ENCODE measurements at places on chromosomes 3 and 15. TPM values are rescaled to one million over a fixed set of nuclear protein-coding genes. Genes with fewer than 3 reads are reported as not detected.
A peak's percentile ranks its signal among the peaks of the same experiment; 100 is the strongest.

DNA sequence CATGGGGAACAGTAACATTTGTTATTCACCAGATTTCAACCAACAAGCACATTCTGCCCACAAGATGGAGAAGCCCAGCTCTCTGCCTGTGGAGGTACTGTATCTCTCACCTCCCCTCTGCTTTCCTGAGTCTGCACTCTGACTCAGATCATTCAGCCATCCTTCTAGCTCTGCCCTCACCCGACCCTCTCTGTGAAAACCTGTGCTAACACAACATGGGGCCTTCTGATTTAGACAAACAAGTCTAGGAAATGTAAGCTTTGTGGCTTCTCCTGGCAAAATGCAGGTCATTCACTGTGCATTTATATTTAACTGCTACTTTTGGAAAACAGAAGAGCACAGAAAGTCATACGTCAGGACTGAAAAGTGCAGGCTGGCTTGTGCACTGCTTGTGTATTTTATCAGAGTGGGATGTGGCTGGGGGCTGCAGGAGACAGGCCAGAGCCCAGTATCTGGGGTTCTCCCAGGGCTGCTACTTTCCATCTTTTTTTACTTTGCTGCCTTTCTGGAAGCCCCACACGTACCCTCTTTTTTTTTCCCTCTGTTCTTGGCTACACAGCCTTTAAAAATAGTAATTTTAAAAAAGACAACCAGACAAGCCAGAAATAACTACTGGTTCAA lies 50.8 kb downstream of the SUSD5 start:
- no peaks in the 10 kb centered on the region for H3K36me3 ChIP-seq
- no peak overlapping the region for H3K27ac ChIP-seq
- H3K4me3 ChIP-seq: no peak overlapping the region

DNA sequence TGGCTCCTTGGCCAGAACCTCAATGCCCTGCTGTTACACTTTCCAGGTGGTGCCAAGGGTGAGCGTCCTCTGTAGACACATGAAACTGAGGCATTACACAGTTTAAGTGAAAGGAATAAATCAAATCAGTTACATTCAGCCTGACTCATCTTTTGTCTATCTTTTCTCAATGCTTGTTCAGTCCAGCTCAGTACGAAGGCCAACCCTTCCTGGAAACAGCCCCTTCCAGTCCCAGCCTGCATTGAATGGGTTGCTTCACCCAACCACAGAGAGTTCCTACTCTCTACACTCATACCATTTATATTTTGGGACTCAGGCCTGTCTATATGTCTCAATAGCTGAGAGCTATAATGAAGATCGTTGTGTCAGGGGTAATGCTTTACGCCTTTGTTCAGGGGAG lies 363.6 kb downstream of the RORA start:
- H3K36me3 ChIP-seq: no peaks in the 10 kb centered on the region
- no peak overlapping the region for H3K27ac ChIP-seq
- H3K4me1 ChIP-seq: no peaks in the 10 kb centered on the region

GRCh38 chr3:50297896-50298725 lies 1.1 kb downstream of the HYAL3 start:
- no peaks in the 10 kb centered on the region for H3K36me3 ChIP-seq
- peak overlapping the region; percentile 99 for H3K4me3 ChIP-seq
- no peaks in the 10 kb centered on the region for H3K4me1 ChIP-seq

GRCh38 chr3:122719273-122719921 lies 38.8 kb downstream of the PARP14 start:
- no peaks in the 10 kb centered on the region for H3K27me3 ChIP-seq
- H3K4me3 ChIP-seq: no peak overlapping the region
- DNase-seq: no peak
- peaks cover 29% of the 10 kb centered on the region for H3K36me3 ChIP-seq

The ILDR1 gene
- total RNA-seq: 0.68 TPM

GRCh38 chr15:58307313-58307961 lies 124.4 kb upstream of the LIPC start:
- DNase-seq: no peak
- H3K27me3 ChIP-seq: no peaks in the 10 kb centered on the region
- no peaks in the 10 kb centered on the region for H3K36me3 ChIP-seq

DNA sequence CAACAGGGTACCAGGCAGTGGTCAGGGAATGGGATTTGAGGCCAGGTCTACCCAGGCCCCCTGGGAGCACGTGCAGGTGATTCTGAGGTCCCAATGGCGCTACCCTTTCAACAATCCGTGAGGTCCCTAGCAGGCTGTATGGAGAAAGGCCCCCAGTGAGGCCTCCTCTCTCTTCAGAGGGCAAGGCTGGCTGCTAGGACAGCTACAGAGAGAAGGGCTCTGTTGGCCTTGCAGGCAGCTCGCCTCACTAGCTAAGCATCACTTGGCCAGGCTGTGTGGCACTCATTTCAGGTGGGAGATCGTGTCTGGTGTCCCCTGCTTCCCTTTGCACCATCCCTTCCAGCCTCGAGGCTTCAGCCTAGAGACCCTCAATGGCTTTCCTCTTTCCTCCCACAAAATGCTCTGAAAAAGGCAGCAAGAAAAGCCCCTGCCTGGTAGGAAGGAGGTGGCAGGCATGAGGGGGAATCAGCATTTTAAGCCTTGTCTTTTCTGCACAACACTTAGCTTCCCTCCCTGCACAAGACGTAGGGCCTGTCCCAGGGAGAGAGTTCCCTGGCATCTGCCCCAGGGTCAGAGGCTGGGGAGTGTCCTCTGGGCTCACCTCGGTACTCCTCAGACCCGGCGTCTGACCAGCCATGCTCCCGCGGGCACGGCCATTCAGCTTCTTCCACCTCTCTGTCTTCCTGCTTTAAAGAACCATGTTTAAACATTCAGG lies 111.8 kb downstream of the ASB7 start:
- no peaks in the 10 kb centered on the region for H3K27me3 ChIP-seq
- H3K4me1 ChIP-seq: no peaks in the 10 kb centered on the region
- DNase-seq: no peak
- H3K27ac ChIP-seq: no peak overlapping the region
- H3K4me3 ChIP-seq: no peak overlapping the region
- H3K36me3 ChIP-seq: peaks cover 16% of the 10 kb centered on the region

The HSPBAP1 gene
- total RNA-seq: 8.9 TPM

DNA sequence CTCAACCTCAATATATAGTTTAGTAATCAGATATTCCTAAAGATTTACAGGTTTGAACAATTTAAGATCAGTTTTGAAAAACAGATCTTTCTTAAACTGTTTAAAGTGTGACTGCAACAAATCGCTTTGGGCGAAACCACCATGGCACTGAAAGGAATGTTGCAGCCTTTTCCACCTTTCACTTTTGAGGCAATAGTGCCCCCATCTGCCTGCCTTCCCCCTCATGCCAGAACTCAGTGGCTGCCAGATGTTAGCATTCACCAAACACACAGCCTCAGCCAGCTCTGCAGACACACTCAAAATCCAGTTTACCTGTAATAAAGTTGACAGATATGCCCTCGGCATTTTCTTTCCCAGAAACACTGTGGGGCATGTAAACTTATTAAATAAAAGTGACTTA lies 3.3 kb downstream of the LYSMD4 start:
- no peaks in the 10 kb centered on the region for H3K4me1 ChIP-seq
- no peak for DNase-seq
- H3K36me3 ChIP-seq: peaks cover 22% of the 10 kb centered on the region
- H3K27me3 ChIP-seq: no peaks in the 10 kb centered on the region
- H3K27ac ChIP-seq: no peak overlapping the region

The ISY1 gene
- 28.1 TPM for total RNA-seq

The LMAN1L gene
- total RNA-seq: not detected

DNA sequence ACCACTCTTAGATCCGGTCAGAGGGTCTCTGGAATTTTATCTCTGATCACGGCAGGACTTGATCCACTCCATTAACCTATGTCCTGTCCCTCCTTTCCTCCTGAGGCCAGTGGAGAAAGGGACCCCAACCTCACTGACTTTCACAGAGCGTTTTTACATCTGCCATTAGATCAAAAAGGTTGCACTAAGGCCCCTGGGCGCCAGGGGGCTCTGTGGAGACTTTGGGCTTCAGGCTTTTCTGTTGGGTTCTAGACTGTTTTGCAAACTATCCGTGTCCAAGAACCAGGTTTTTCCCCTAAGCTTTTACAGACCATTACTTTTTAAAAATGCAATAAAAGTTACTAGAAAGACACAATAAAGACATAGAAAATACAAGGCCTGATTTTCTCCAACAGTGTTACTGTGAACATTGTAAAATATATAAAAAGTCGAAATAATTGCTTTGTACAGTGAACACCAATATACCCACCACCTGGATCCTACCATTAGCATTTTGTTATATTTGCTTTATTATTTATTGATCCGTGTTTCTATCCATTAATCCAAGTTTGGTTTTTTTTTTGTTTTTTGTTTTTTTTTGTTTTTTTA lies 159.7 kb downstream of the POLR2M start:
- no peaks in the 10 kb centered on the region for H3K36me3 ChIP-seq
- H3K4me1 ChIP-seq: no peaks in the 10 kb centered on the region
- peak; percentile 67 for DNase-seq
- H3K27me3 ChIP-seq: no peaks in the 10 kb centered on the region
- no peak overlapping the region for H3K27ac ChIP-seq
- no peak overlapping the region for H3K4me3 ChIP-seq

- H3K27ac ChIP-seq: no peak overlapping the region
- no peaks in the 10 kb centered on the region for H3K4me1 ChIP-seq
- no peak overlapping the region for H3K4me3 ChIP-seq
- no peak for DNase-seq
- H3K36me3 ChIP-seq: no peaks in the 10 kb centered on the region
These were observed 230.7 kb downstream of the UACA start for GRCh38 chr15:70532531-70533186.

The IL16 gene
- 0.28 TPM for total RNA-seq

DNA sequence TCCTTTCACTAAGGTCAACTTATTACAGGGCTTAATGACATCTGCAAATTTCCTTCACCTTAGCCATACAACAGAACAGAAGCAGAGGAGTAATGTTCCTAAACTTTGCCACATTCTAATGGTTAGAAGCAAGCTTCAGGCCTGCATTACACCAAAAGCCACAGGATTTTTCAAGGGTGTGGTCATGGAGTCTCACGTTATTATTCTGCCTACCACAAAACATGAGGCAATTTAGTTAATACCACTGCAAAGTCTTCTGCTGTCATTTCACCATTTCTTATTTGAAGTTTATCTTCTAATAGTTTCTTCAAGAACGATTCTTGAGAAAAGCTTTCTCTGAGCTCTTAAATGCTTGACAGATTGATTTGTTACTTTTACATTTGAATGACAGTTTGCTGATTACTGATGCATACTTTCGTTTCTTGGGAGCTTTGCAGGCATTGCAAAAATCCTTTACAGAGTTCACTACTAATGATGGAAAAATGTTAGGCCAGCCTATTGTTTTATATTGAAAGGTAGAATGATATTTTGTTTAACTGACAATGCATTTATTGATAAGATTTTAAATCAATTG lies 1257.1 kb downstream of the NSUN3 start:
- H3K4me1 ChIP-seq: peaks cover 5% of the 10 kb centered on the region
- DNase-seq: no peak
- no peaks in the 10 kb centered on the region for H3K27me3 ChIP-seq
- peaks cover 9% of the 10 kb centered on the region for H3K36me3 ChIP-seq
- peak overlapping the region; percentile 29 for H3K27ac ChIP-seq

- no peaks in the 10 kb centered on the region for H3K4me1 ChIP-seq
- H3K36me3 ChIP-seq: peaks cover 54% of the 10 kb centered on the region
- no peaks in the 10 kb centered on the region for H3K27me3 ChIP-seq
These were observed 12.5 kb downstream of the RBM5 start for GRCh38 chr3:50100956-50101845.

- H3K4me3 ChIP-seq: no peak overlapping the region
- no peak overlapping the region for H3K27ac ChIP-seq
- H3K4me1 ChIP-seq: no peaks in the 10 kb centered on the region
- no peak for DNase-seq
These were observed 112.3 kb downstream of the GALK2 start for GRCh38 chr15:49282366-49282765.

- no peak overlapping the region for H3K4me3 ChIP-seq
- DNase-seq: no peak
- H3K4me1 ChIP-seq: peaks cover 3% of the 10 kb centered on the region
- H3K27me3 ChIP-seq: no peaks in the 10 kb centered on the region
- no peak overlapping the region for H3K27ac ChIP-seq
These were observed 47.0 kb downstream of the ZNF609 start for GRCh38 chr15:64507293-64507802.

The ROPN1B gene
- not detected for total RNA-seq

DNA sequence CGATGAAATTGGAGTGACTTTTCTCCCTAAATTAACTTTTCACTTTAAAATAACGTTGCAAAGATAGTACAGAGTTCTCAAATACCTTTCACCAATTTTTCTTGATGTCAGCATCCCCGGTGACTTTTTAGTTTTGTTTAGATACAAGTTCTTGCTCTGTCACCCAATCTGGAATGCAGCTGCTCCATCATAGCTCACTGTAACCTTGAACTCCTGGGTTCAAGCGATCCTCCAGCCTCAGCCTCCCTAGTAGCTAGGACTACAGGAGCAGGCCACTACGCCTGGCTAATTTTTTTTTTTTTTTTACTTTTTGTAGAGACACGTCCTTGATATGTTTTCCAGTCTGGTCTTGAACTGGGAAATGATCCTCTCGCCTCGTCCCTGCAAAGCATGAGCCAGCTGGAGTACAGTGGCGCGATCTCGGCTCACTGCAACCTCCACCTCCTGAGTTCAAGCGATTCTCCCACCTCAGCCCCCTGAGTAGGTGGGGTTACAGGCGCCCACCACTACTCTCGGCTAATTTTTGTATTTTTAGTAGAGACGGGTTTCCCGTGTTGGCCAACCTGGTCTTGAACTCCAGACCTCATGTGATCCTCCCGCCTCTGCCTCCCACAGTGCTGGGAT lies 747 bp downstream of the NSUN3 start:
- peak overlapping the region; percentile 72 for H3K27ac ChIP-seq
- peaks cover 8% of the 10 kb centered on the region for H3K36me3 ChIP-seq
- H3K4me1 ChIP-seq: no peaks in the 10 kb centered on the region
- H3K27me3 ChIP-seq: no peaks in the 10 kb centered on the region
- no peak for DNase-seq
- peak overlapping the region; percentile 98 for H3K4me3 ChIP-seq

- H3K27me3 ChIP-seq: no peaks in the 10 kb centered on the region
- DNase-seq: no peak
- no peak overlapping the region for H3K27ac ChIP-seq
- no peak overlapping the region for H3K4me3 ChIP-seq
- H3K36me3 ChIP-seq: peaks cover 4% of the 10 kb centered on the region
These were observed 59.0 kb downstream of the ETFA start for GRCh38 chr15:76252249-76252648.

The DPPA2 gene
- 3.1 TPM for total RNA-seq

DNA sequence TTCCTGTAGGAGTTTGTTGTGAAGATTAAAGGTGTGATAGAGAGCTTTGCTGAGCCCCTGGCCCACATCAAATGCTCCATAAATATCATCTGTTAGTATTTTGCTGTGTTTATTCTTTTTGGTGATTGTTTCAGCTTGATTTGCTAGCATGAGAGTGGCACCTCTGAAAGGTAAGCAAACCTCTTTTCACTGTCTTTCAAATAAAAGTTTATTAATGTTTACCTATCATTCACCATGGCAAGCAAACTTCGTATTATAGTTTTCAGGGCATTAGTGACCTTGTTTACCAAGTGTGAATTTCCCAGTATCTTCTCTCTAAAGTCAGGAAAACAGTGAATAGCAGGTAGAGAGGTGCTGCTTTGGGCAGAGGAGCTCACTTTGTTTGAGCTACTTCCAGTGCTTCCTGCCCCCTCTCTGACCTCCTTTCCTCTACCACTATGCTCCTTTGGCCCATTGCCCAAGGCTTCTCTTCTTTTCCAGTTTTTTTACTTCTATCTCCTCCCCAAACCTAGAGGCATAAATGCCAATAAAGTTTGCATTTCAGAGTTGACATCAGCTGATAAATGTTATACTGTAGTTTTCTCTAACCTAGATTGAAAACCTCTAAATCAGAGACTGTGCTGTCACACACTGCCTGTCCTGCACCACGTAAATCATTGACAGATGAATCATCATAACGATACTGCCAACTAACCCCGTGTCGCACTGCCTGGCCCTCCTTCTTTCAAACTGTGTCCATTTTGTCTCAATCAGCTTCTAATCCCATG lies 569.0 kb downstream of the TUSC7 start:
- no peak overlapping the region for H3K27ac ChIP-seq
- no peaks in the 10 kb centered on the region for H3K36me3 ChIP-seq
- H3K27me3 ChIP-seq: no peaks in the 10 kb centered on the region
